ENCODE measurements at places on chromosomes 16 and 17.

GRCh38 chr16:11955713-11956123 lies 9.3 kb upstream of the TNFRSF17 start:
- no peak for DNase-seq

DNA sequence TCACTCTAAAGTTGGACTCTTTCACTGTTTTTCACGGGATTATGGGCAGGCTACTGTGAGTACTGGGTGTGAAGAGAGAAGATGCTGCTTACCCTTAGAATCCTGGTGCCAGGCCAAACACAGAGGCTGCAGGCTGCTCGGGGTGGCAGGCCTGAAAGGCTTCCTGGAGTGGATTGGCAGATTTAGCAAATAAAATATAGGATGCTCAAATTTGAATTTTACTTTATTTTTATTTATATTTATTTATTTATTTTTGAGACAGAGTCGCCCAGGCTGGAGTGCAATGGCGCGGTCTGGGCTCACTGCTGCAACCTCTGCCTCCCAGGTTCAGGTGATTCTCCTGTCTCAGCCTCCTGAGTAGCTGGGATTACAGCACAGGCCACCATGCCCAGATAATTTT lies 14.9 kb upstream of the STAC2 start:
- no peak for DNase-seq

- DNase-seq, result no peak
Observed at GRCh38 chr17:34580685-34581445, 1.5 kb downstream of the TMEM132E start.

DNA sequence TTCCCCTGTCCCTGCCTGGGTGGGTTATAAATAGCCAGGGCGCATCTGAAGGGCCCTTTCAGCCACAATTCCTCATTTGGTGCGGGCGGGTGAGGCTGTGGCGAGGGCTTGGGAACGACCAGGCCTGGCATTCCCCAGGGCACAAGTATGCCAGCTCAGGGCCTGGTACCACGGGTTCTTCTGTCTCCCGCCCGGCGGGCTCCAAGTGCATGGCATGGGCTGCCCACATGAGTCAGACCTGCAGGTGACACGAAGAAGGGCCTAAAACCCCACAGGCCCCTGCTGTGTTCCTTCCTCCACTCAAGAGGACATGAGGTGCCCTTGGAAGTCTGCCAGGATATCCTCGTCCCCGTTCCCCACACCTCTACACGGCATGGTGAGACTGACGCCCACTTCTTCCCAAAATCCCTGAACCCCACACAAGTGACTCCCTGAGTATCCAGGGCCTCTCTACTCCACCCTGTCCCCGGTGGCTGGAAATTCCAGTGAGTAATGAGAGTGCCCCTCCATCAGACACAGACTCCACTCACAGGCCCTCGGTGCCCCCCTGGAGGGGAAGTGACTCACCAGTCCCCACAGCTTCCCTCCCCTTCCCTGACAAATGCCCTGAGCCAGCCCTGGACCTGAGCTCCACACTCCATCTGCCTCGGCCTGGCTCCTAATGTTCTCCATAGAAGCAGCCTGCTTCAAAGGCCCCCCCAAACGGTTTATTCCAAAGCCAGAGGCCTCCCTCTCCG lies 68.8 kb downstream of the ABR start:
- DNase-seq, result peak; percentile 2

DNA sequence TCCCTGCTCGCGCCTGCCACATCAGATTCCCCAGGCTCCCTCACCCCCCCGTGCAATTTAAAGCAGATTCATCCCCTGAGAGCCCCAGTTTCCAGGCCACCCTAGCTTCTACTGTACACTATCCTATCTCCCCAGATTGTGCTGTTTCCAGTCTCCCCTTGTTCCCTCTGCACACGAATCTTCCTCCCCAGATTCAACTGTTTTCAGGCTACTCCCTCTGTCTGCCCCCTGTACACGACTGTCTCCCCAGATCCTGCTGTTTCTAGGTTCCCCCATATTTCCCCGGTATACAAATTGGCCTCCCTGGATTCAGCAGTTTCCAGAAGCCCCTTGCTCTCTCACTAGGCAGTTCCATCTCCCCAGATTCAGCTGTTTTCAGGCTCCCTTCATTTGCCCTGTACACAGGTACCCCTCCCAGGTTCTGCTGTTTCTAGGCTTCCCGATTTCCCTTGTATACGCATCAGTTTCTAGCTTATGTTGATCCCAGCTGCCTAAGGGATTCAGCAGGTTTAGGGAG lies 22.9 kb downstream of the COPZ2 start:
- no peak for DNase-seq

GRCh38 chr16:55825115-55825728 lies 7.7 kb downstream of the CES1 start:
- no peak for DNase-seq

- DNase-seq, result no peak
Observed at GRCh38 chr17:77549726-77550366, 408.7 kb upstream of the TNRC6C start.

Data from NK-92 treated with Interleukin-12 subunit alpha and Interleukin-12 subunit beta, amount 100 ng/mL, for 24 hours (cell line).